ENCODE measurements at places on chromosomes 5 and 9.

DNA sequence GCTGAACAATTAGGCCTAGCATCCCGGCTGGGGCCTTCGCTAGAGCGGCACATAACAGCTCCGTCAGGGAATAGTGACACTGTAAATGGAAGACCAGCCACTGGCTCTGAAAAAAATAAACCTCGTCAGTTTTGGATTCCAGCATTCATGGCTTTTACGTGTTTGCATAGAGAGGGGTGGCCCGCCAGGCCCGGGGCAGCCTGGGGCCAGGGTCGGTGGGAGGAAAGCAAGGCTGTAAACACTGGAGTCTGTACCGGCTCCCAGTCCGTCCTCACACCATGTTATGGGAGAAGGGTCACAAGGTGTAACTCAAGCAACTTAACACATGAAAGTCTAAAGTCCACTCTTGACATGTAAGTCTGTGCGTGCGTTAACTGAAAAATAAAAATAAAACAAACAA, 11.2 kb downstream of the CCNI2 start:
- DNase-seq, result no peak

DNA sequence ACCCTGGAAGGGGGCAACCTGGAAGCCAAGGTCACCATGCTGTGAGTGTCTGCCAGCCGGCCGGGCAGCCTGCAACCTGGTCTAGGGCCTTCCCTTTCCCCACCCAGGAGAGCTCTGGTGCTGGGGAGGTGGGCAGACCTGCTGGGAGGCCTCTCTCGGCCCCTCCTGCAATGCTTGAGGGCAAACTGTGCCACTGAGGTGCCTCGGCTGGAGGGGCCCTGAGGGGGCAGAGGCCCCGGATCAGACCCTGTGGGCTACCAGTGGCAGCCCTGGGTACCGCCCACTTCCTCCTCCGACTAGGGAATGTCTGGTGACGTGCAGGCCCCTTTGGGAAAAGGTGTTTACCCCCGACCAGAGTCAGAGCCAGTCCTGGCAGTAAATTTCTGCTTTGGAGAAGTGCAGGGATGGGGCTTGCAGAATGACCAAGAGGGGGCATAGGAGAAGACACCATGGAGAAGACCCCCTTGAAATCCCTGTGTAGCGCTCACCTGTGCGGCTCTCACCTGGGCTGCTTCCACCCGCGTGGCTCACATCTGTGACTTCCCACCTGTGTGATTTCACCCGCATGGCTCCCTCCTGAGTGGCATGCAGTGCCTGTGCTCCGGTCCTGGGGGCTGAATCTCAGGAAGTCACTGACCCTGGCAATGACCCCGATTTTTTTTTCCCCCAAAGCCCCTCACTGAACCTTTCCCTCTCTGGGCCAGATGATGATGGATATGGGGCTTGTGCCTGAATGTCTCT, 1.1 kb downstream of the LCN1 start:
- DNase-seq, result no peak

GRCh38 chr9:88355166-88355565, 33.1 kb upstream of the SPIN1 start:
- DNase-seq, result no peak

GRCh38 chr5:102700120-102700831, 54.8 kb upstream of the PAM start:
- DNase-seq, result no peak

DNA sequence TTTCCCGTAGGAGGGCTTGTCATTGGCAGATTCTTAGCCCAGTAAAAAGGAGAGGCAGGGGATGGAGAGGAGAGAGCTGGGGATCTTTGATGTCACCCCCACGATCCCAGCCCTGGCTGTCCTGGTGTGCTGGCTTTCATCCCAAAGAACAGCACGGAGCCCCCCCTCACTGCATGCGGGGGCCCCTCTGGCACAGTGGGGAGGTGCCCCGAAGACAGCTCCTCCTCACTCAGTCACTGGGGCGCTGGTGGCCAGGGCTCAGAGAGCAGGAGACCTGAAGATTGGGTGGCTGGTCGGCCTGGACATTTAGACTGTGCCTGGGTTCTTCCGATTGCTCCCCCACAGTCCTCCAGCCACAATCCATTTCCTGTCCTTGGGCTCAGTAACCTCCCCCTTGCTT, 207.5 kb downstream of the MELK start:
- no peak for DNase-seq

DNA sequence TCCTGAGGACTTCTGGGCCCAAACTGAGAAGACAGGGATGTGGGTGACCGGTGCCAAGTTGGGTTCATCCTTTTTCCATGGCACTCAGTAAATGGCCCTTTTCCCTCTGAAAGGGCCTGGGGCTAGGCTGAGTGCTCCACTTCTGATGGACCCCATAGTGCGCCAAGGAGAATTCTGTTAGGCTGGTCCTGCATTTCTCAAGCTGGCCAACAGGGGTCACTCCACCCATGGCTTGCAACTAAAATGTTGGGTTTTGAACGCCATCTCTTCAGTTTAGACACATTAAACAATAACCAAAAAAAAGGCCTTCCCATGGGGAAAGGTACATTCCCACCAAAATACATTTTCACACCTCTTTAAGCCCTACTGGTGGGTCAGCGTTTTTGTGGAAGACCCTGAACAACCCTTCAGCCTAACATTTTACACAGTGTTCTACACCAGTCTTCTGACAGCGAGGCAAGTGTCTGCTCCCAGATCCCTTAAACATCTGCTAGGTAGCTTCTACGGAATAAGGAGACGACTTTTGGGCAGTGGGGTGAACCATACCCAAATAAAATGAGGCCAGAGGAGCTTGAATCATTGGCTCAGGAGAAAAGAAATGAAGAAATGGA, 27.3 kb downstream of the CNTFR start:
- DNase-seq, result peak; percentile 77

GRCh38 chr9:81878530-81878929, 49.7 kb upstream of the SPATA31D4 start:
- DNase-seq, result no peak

- DNase-seq, result no peak
Observed at GRCh38 chr9:98310752-98311392, 55.4 kb upstream of the TBC1D2 start.

DNA sequence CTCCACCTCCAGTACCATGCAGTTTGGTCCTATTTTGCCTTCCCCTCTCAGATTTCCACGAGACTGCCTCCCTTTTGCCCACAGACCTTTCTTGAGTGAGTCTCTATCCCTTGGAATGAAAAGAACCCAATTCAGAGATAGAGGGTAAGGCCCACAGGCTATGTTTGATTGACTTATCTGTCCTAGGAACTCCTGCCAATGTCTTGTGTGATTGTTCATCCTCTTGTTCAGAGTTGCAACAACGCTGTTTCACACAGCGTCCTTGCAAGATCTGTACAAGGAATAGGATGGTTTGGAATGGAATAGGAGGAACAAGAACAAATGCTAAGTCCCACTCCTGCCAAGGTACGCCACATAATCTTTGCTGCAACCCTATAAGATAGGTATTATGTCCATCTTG, 142.2 kb upstream of the ABCA1 start:
- no peak for DNase-seq

DNA sequence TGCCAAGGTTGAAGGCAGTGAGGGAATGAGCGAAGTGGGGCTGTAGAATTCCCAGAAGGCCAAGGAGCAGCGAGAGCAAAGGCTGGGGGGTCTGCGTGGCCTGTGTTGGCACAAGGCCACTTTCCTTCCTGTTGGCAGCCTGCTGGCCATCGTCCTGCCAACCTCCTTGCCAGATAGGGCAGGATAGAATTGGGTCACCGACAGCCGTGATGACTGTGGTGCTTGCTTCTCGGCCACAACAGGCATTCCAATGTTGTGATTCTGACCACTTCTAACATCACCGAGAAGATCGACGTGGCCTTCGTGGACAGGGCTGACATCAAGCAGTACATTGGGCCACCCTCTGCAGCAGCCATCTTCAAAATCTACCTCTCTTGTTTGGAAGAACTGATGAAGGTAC, 18.9 kb downstream of the TRIP13 start:
- DNase-seq, result no peak

Measured in iPS-NIHi11 (cell line).